ENCODE measurements at places on chromosomes 16 and 17.

DNA sequence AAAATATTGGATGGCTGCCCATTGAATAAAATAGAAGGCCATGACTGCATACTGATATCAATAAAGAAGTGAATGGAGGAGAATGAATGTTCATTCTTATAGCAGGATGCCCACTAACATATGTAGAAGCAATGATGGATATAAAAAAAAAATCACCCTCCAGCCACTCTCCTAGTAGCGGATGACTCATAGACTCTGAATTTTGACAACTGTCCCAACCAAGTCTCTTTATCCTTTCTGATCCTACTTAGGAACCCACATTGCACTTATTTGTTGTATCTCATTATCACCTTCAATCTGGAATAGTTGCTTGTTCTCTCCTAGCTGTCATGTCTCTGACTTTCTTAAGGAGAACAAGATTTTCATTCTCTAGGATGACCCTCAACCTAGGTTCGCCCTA, 429.9 kb downstream of the HS3ST3B1 start:
- DNase-seq, result no peak

DNA sequence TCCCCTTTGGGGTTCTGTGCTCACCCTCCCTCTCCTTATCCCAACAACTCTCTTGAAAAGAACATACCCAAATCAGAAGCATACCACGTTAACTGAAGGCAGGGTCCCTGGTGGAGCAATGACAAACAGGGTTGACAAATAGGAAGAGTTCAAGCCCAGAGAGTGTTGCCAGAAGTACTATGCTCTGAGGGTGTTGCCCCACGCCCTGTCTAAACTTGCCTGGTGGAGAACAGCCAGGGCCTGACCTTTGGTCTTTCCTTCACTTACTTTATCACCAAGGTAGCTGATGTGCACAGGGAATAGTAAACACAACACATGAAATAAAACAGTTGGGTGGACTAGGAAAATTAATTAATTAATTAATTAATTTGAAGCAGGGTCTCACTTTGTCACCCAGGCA, 23.3 kb downstream of the ZNF75A start:
- DNase-seq, result no peak

- DNase-seq, result no peak
These were observed 236.4 kb downstream of the HS3ST3A1 start for GRCh38 chr17:13365331-13365730.

- no peak for DNase-seq
These were observed 8.2 kb upstream of the CCDC154 start for GRCh38 chr16:1452530-1452929.

DNA sequence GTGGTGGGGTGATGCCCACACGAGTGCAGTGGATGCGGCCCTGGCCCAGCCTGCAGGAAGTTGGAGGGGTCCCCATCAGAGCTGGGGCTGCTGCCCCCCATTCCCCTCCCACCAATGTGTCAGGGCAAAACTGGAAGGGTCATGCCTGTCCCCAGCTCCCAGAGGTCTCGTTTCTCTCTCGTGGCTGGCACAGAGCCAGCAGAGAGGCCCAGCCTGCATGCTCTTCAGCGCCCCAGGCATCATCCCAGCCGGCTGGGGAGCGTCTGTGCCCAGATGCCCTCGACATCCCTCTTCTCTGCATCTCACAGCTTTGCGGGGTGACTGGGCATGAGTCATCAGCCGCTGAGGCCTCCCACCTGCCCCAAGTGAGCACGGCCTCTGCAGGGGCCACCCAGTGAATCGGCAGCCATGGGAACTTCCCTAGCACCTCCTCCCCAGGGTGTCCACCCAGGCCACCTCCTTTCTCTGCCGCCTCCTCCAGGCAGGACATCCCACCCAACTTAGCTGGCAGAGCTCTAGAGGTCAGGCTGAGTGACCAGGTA, 9.8 kb upstream of the CSNK1D start:
- peak; percentile 55 for DNase-seq

DNA sequence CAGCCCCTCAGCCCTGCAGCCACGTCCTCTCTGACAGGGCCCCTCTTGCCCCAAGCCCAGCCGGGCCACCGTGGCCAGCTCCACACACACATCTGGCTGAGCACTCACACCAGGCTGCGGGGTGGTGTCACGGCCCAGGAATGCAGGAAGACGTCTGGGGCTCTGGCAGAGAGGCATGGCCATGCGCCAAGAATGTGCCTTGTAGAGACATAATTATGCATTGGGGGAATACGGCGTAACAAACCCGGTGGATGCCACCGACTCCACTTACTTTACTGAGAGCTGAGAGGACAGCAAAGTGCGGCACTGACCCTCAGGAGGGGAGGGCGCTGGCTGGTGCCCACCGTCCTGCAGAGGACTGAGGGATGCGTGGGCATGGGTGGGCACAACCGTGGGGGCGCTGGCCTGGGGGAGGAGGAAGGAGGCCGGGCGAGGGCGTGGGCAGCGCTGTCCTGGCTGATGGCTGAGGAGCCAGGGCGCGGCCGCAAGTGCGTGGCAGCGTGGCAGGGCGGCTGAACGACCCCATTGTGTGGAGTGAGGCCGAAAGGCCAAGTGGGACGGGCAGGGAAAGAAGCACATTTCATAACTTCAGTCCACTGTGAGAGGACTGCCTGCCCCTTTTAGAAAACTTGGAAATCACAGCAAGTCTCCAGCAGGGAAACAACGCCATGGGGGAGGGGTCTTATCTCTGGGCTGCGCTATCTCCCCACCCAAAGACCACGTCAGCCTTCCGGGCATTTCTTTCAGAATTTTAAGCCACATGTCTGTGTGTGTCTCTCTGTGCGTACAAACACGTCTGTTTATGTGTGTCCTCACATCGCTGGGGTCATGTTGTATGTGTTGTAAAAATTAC, 30.6 kb downstream of the METRNL start:
- DNase-seq, result no peak

Measured in activated T-cell treated with anti-CD3 and anti-CD28 coated beads for 48 hours (primary cell).